ENCODE measurements at places on chromosomes 3 and 15.
A peak's percentile ranks its signal among the peaks of the same experiment; 100 is the strongest.

DNA sequence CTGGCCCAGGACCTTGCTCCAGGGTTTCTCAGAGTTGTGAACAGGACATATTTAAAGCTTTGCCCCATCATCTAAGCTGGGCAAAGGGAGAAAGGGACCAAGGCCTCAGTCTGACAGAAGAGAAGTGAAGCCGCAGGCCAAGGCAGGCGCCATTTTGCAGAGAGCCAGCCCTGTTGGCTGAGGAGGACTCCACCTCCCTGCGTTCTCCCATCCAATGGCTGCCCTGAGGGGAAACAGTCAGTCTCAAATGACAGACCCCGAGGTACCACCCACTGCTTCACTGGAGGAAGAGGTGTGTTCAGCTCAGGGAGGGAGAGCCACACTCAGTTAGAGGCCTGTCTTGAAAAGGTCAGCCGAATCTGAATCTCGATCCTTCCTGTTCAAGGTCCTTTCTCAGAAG is 86.1 kb downstream of the ADAMTS17 start:
- no peak for DNase-seq

DNA sequence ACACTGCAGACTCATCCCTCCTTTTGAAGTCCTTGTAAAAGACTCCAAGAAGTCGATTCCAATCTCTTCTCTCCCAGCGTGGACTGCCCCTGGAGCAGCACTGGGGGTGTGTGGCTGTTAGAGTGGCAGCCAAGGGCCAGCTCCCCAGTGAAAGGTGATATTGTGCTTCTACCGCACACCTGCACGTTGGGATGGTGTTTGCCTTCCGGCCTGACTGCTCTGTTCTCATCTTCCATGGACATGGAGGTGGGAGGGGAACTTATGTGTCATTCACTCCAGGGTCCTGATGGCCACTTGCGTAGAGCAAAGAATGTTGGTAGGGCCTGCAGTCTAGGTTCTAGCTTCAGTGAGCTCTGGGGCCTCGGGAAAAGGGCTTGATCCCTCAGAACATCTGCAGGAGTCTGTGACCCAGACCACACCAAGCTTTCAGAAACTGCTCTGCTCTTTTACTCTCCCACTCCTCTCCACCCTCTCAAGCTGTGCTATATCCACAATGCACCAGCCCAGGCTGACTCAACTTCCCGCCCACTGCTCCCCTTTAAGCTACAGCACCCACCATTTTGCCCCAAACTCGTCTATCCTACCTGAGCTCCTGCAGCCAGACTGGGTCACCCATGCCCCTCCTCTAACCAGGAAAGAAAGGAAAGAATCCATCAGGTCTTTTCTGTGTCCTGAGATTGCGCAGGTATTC is 31.3 kb downstream of the LIPC start:
- DNase-seq, result peak; percentile 44

GRCh38 chr3:108085370-108085769 is 5.5 kb downstream of the CD47 start:
- no peak for DNase-seq

DNA sequence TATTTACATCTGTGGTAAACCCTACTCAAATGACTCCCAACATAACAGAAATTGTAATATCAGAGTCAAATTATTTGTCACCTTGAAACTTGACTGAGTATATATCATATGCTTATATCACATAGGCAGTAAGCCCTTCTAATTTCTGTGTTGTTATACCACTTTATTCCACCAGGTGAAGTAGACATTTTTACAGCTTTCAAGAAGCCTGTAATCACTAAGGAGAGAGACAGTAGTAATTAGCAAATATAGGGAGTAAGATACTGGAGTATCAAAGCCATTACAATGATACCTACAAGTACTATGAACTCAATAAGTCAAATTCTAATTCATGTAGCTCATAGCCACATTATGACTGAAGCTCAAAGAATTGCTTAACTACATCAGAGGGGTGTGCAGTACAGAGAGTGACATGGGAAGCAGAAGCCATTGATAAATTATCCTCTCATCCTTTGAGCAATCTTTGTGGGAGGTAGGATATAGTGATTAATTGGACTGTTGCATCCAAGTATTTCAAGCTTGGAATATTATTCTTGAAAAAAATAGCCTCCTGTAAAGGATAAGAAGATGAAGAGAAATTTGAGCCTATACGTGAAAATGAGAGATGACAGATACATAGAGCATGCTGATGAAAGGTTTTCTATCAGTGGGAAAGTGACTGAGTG is 1005.9 kb downstream of the ZPLD1 start:
- DNase-seq, result no peak

DNA sequence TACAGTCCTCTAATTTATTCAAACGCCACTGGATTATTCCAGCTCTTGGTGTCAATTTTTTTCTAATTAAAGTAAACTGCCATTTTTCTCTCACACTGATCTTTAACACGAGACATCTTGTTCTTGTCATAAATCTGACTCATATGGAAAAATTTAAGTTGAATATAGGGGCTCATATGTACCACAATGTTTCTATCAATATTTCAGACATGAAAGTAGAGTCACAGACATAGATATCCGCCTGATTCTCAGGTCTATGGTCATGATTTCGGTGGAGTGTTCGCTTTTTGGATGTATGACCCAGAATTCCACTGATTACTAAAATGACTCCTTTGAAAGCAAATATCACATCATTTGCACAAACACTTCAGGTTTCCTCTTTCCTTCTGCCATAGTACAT is 552.8 kb downstream of the FOXP1 start:
- DNase-seq, result no peak
